RCC 7860 (cell line): ENCODE measurements at places on chromosomes 11 and 22.

- DNase-seq, result peak; percentile 78
Measured at GRCh38 chr11:12841946-12842630, 167.0 kb upstream of the RASSF10 start.

DNA sequence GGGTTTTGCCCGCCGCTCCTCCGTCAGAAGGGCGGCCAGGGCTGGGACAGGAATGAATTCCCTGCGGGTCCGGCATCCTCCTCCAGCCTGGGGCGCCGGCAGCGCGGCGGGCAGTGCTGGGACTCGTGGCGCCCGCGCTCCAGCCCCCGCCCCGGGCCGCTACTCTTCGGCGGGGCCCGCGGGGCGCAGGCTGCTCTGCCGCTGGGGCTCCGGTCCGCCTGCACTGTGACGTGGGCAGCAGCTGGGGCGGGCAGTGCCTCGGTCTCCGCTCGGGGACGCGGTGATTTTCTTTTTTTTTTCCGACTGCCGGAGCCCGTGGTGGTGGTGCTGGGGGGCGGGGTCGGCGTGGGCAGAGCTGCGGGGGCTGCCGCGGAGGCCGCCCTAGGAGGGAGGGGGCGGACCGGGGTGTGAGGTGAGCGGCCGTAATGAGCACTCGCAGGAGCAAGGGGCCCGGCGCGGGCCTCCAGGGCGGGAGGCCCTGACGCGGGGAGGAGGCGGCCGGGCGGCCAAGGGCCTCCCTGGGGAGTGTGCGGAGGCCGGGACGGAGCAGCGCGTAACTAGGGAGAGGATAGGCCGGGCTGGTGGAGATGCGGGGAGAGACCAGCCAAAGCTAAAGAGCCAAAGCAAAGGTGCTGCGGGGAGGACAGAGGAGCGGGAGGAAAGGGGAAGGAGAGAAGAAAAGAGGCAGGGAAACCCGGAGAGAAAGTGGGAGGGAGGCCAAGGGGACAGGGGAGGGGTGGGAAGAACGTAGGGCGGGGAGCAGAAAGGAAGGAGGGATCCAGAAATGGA lies 73.3 kb upstream of the ZBED5 start:
- DNase-seq, result peak; percentile 36

- no peak for DNase-seq
Measured at GRCh38 chr11:15212876-15213275, 98.2 kb downstream of the INSC start.

- DNase-seq, result no peak
Measured at GRCh38 chr22:31046539-31047226, 34.4 kb upstream of the SMTN start.

DNA sequence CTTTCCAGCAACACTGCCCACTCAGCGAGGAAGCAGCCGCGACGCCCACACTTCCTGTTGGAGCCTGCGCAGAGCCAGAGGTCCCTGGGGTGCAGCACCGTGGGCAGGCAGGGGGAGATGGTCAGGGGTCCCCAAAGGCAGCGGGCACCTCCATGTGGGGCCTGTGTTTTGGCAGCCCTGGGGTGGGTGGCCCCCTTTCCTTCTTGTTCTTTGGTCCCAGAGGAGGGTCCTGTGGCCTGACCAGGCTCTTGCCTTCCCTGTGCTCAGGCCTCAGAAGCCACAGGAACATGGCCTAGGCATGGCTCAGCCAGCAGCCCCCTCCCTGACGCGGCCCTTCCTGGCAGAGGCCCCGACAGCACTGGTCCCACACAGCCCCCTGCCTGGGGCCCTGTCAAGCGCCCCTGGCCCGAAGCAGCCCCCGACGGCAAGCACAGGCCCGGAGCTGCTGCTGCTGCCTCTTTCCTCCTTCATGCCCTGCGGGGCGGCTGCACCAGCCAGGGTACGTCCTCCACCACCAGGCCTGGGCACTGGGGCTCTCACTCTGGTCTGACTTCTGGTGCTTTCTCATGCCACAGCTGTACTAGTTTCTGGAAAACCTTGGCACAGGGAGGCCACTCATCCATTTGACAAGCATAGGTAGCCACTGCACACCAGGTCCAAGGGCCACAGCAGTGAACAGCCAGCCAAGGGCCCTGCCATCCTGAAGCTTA lies 47.1 kb downstream of the PISD start:
- DNase-seq, result no peak

GRCh38 chr11:128311742-128312719 lies 275.3 kb downstream of the ETS1 start:
- no peak for DNase-seq

- DNase-seq, result no peak
Measured at GRCh38 chr11:130177782-130178181, 18.2 kb downstream of the ST14 start.

- no peak for DNase-seq
Measured at GRCh38 chr11:72609045-72609444, 65.2 kb downstream of the PDE2A start.

DNA sequence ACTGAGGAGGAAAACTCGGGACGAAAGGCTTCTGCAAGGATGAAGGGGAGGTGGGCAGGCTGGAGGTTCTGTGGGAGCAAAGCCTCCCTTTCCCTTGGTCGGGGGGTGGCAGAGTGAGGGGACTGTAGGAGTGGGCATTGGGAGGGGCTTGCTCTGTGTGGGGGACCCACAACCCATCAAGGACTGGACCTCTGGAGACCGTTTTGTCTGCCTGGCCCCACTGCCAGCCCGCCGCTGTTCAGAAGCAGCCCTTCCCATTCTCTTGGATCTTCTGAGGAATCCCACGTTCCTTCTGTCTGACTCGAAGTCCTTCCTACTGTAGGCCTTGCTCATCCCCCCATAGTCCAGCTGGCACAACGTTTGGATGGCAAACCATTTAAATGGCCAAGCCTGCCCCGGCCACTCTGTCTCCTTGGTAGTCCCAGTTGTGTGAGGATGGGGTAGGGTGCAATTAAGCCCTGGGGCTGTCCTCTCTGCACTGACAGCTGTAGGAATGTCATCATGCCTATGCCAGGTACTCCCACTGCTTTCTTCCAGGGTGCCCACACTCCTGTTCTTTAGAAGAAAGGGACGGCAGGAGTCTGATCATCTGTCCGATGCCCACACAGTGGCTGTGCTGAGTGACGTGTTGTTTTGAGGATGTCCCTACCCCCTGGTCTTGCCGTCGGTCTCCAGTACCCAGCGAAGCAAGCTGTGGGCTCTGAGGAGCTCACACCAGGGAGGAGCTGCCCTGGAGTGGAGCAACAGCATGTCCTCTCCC lies 17.0 kb upstream of the NECTIN1 start:
- no peak for DNase-seq

GRCh38 chr11:112113539-112114457 lies 27.1 kb downstream of the SDHD start:
- peak; percentile 60 for DNase-seq

DNA sequence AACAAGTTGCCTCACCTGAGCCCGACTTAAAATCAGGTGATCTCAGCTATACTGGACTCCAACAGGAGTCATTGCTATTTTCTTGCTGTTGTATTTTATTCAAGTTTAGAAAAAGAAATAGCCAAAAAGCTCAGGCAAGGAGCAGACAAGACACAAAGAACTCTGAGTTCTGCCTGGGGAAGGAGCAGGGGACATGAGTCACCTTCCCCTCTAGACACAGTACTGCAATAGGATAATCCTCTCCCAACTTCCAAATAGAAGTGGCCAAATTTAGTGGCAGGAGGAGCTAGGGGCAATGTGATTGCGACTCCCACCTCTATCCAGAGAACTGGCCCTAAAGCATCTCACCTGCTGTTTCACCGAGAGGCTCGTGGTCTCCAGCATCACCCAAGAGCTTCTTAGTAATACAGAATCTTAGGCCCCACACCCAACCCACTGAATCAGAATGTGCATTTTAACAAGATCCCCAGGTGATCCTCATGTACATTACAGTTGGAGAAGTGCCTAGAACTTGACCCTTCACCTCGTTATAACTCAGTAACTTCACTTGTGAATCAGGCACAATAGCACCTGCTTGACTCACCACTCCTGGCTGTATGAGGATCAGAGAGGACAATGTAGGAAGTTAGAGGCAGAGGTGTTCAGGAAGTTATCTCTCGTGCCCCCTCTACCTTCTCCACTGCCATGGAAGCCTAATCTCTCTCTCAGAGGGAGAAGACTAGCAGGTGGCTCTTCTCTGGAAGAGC lies 56.8 kb upstream of the FBXO3 start:
- DNase-seq, result peak; percentile 9

DNA sequence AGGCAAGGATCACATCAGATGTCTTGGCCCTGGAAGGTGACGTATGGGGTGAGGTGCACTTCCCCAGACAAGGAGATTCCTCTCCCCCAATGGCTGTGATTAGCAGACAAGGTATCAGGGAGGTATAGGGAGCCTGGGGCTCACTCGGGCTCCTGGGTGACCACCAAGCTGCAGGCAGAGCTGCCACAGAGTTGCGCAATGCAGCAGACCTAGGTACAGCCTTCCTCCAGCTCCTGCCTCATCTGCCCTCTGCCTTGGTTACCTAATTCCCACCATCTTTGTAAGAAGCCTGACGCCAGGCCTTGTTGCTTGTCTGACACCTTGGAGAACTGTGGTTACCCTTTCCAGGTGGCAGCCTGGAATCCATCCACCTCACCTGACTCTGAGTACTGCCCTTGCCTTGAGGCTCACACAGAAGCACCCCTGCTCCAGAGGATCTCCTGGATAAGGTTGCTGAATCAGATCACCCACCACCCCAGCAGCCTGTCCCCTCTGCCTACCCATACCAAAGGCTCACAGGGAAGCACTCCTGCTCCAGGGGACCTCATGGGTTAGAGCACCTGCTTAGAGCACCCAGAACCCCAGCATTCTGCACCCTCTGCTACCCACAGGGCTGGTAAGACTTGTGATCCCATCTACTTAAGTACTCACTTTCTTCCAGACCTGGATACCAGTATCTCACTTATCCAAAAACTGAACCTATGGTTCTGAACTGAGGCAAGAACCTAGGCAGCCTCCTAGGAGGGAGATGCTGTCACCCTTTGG lies 40.4 kb downstream of the GAB4 start:
- DNase-seq, result no peak

DNA sequence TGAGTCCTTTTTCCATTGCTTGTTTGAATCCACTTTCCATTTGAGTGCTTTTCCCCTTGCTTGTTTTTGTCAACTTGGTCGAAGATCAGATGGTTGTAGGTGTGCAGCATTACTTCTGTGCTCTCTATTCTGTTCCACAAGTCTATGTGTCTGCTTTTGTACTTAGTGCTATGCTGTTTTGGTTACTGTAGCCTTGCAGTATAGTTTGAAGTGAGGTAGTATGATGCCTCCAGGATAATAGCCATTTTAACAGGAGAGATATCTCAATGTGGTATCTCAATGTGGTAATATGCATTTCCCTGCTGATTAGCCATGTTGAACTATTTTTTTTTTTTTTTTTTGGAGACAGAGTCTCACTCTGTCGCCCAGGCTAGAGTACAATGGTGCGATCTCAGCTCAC lies 16.7 kb downstream of the ACRV1 start:
- no peak for DNase-seq

DNA sequence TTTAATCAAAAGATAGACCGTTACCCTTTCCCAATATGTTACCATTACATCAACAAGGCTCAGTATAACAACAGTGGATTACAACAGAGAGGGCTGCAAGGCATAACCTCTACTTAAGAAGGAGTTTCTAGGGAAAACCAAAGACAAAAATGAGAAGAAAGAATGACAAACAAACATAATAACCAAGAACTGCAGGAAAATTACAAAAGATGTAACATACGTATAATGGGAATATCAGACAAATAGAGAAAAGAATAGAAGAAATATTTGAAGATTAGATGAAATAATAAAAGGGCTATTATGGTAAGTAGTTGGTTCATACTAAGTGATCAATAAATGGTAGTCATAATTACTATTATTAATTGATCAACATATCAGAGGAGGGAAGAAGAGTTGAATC lies 39.1 kb downstream of the SPON1 start:
- no peak for DNase-seq

- DNase-seq, result no peak
Measured at GRCh38 chr22:38817196-38817595, 23.3 kb upstream of the DNAL4 start.

DNA sequence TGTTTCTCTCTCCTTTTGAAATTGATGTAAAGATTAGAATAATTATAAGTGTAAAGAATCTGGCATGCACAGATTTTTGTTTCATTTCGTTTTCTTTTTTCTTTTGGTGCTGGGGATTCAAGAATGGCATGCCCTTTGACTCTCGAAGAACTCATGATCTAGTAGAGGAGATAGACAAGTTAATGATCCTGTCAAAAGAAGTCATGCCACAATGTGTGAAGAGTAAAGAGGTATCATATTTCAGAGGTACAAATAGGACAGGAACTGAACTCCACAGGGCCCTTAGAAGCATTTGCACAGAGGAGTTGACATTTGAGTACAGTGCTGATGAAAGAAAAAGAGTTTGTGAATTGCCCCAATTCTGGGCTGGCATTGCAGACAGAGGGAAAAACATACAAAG lies 708.0 kb upstream of the ARHGAP42 start:
- no peak for DNase-seq

DNA sequence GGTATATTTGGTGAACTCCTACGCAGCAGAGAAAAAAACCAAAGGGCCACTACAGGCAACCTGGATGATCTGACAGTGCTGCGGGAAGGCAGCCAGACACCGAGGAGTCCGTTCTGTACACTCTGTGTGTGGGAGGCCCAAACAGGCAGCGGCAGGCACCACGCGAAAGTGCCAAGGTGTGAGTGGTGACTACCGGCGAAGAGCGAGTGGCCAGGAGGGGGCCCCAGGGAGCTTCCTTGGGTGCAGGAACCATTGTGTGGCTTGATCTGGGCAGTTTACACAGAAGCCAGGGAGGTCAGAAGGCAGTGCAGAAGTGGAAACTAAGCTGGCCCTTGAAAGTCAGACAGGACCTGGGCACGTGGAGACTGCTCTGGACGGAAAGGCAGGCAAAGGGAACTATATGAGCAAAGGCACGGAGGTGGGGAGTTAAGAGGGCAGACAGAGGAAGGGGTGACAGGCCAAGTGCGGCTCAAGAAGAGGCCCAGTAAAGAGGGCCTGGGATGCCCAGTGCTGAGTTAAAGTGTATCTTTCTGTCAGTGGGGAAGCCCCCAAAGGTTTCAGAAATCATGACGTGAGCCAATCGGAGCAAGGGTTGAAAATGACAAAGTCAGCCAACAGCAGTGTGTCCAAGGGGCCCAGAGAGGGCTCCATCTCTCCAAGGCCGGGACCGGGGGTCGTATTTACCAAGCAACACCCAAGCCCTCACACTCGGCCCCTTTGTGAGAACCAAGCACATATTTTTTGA lies 10.6 kb downstream of the TMEM184B start:
- no peak for DNase-seq

GRCh38 chr11:15074206-15075161 lies 1.1 kb downstream of the CALCB start:
- peak; percentile 51 for DNase-seq

GRCh38 chr11:75325713-75326438 lies 25.6 kb downstream of the ARRB1 start:
- DNase-seq, result peak; percentile 65

DNA sequence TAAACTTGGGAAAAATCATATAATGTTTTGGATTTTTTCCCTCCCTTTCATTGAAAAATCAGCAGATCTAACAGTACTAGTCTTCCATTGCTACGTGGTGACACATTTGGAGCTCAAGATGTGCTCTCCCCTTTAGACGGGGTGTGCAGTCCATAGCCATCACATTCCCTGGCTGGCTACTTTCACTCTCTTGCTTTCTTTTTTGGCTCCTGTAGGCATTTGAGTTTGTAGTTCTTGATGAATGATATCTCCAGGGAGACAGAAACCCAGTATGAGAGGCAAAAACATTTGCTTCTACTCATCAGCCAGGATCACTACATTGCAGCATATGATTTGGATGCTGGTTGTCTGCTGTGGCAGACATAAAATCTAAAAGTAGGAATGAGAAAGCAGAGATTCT lies 12.1 kb downstream of the CCDC81 start:
- DNase-seq, result no peak
